ENCODE measurements at places on chromosomes 4 and X.

DNA sequence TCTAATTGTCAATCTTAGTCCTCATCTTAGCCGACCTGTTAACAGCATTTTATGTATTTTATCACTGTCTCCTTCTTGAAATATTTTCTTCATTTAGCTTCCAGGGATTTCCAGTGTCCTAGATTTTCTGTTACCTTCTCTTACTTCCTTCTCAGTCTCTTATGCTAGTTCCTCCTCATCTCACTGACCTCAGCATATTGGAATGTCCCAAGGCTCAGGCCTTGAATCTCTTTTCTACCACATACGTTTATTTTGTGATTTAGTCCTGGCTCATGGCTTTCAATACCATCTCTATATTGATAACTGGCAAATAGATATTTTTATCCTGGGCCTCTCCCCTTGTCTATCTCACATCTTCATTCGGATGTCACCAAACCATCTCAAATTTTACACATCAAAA, 61.1 kb downstream of the IQCM start:
- no peak for DNase-seq

DNA sequence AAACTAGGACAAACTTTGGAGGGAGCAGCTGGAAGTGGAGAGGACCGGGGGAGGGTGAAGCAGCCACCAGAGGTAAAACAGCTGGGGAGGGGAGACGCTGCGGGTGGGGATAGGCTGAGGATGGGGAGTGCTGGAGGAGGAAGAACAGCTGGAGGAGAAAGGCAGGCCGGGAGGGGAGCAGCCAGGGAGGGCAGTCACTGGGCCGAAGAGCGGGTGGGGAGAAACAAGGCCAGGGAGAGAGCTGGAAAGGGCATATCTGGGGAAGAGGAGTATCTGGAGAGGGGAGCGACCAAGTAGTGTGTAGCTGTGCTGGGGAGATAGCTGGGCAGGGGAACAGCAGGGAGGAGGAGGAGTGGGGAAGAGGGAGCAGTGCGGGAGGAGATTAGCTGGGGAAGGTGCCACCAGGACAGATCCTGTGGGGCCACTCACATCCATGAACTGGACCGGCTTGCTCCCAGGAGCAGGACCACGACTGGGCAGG, 2.7 kb downstream of the SLC38A5 start:
- no peak for DNase-seq

- DNase-seq: no peak
Measured at GRCh38 chr4:148067301-148067916, 335.5 kb downstream of the ARHGAP10 start.

- DNase-seq: no peak
Measured at GRCh38 chr4:153087671-153088194, 116.5 kb upstream of the TRIM2 start.

- DNase-seq: no peak
Measured at GRCh38 chr4:184889666-184890335, 64.0 kb upstream of the ACSL1 start.

- DNase-seq: no peak
Measured at GRCh38 chr4:151857368-151857767, 96.6 kb upstream of the GATB start.

DNA sequence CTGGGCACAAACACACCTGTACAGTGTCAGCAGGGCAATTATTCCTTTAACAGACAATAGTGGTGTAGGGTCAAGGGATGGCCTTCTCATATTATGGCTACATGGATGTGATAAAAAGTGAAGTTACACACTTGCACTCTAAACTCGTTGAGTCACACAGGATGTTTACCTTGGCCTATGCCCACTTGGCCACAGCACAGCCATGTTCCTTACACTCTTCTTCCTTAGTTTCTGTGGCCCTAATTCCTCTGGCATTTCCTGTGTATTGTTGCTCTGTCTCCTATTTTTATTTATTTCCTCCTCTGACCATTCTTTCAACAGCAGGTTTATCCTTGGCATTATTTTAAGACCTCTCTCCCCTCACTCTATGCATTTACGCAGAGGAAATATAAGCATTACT, 86.8 kb upstream of the NPFFR2 start:
- no peak for DNase-seq

All from AG09309 (cell line).